ENCODE measurements at places on chromosomes 12 and 14.

- DNase-seq = no peak
Measured at GRCh38 chr14:98189944-98190343, 1082.1 kb downstream of the BCL11B start.

GRCh38 chr14:27015065-27015464, 417.2 kb upstream of the NOVA1 start:
- DNase-seq = no peak

GRCh38 chr12:7042842-7043241, 17.7 kb upstream of the C1S start:
- DNase-seq = peak; percentile 52

DNA sequence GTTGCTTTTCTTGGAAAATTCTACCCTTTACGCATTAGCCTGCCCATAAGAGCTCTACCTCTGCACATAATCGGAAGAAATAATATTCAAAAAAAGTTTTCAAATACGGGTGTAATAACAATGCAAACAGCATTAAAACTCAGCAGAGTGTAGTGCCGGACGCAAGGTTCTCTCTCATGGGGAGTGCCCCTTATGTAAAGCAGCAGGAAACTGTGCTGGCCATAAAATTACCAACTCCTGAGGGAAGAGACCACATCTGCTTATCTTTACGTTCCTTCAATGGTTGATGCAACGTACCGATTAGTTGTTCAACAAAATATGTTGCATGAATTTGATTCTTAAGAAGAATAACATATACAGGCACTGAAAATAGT, 118.7 kb upstream of the TMCC3 start:
- no peak for DNase-seq

DNA sequence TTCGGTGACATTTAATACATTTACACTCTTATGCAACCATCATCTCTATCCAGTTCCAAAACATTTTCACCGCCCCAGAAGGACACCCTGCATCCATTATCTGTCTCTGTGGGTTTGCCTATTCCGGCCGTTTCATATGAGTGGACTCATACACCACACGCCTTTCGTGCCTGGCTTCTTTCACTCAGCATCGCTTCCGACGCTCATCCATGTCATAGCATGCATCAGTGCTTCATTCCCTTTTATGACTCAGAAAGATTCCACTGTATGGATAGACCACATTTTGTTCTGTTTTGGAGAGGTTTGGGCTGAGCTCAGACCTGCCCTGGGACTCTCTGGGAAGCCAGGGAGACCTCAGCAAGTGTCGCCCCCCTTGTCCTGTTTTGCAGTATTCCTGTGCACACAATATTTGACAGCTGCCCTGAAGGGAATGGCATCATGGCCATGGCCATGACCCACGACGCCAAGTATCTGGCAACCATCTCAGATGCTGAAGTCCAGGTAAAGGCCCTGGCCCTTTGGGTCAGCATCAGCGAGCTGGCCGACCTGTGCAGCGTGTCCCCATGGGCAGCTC, 23.8 kb downstream of the CFAP251 start:
- no peak for DNase-seq

- peak; percentile 85 for DNase-seq
Measured at GRCh38 chr12:131603106-131603938, 107.6 kb upstream of the SFSWAP start.

- DNase-seq = no peak
Measured at GRCh38 chr12:53051058-53051880, 1.4 kb downstream of the TNS2 start.

GRCh38 chr12:24400533-24400932, 451.1 kb upstream of the SOX5 start:
- DNase-seq = no peak

- DNase-seq = peak; percentile 41
Measured at GRCh38 chr12:111099186-111099585, 178.8 kb upstream of the MYL2 start.

Data from Kasumi-1 (cell line).